ENCODE measurements at places on chromosomes 5 and 9.

DNA sequence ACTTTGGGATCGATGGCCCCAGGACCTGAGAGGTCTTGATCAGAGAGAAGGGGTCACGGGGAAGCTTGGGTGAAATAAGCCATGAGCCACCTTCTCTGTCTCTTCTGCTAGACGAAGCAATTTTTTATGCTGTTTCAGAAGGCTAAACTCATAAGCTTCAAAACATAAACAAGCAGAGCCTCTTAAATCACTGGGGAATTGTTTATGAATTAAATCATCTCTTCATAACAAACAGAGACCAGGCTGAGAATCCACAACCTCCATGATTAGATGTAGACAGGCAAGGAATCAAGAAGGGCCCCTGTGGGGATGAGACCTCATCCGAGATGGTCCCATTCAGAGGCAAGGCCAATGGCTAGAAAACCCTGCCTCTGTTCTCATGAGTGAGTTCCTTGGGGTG is 21.7 kb upstream of the TCOF1 start:
- no peak for DNase-seq

DNA sequence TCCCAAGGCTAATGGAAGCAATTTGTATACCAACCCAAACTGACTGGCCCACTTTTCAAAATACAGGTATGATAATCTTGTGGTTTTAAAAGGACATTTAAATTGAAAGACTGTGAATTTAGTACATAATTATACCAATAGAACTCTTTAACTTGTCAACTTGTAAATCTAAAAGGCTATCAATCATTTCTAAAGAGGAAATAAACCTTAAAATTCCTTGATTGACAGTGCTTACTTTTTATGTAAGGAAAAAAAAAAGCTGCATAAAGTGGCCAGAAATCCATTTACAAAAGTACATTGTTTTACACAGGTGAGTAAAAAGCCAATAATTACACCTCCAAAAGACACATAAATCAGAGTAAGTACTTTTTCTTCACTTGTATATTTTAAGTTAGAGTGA is 367.4 kb downstream of the EBF1 start:
- no peak for DNase-seq

DNA sequence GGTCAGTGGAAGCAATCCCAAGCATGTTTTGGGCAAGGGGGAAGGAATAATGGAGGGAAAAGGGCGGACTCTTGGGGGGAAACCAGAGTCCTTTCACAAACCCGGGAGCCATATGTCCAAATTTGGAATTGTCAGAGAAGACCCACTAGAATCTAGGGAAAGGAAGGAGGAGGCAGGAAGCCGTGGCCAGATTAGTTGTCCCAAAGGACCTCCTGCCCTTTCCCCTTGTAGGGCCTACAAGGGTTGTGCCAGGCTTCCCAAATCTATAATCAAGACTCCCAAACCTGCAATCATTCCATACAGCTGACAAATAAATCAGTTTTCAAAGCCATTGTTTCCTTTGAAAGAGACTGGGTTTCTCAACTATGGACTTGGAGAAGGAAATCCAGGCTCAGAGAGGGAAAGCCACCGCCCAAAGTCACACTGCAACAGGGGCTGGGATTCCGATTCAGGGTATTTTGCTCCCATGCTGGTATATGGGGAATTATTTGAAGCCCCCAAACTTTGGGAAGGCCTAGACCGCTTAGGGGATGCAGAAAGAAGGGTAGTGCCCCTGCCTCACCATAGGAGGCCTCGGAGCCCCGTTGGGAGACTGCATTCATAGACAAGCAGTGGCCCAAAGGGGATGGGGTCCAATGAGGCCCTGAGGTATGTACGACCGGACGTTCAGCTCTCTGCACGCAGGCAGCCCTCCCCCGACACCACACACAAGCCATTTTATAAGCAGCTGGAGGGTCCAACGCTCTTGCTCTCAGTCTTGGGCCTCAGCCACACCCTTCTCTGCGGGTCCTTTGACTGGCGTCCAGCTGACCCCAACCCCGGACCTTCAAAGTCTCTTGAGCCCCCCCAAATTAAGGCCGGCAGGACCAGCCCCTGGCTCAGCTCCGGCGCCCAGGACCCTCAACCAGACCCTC is 815 bp downstream of the ANXA6 start:
- no peak for DNase-seq

GRCh38 chr5:156686380-156686779 is 163.7 kb upstream of the PPP1R2B start:
- DNase-seq = no peak

GRCh38 chr5:171207256-171207847 is 101.7 kb upstream of the TLX3 start:
- DNase-seq = peak; percentile 90

GRCh38 chr5:116137544-116138378 is 52.9 kb downstream of the COMMD10 start:
- DNase-seq = peak; percentile 72
